Body of pancreas (tissue), 4 donors: ENCODE measurements at places on chromosomes 13 and 19. TPM values are rescaled to one million over a fixed set of nuclear protein-coding genes. Genes with fewer than 3 reads are reported as not detected.

FBXO17 gene
- total RNA-seq, result 18.8 TPM

ZNF844 gene
- total RNA-seq, result 6.0 TPM

GARIN5A gene
- 1.0 TPM for total RNA-seq

FFAR2 gene
- total RNA-seq, result not detected

UBL3 gene
- total RNA-seq, result 20.4 TPM
